Esophagus squamous epithelium (tissue), 5 donors: ENCODE measurements at places on chromosomes 2 and 18.

- H3K4me3 ChIP-seq, result no peak overlapping the region
- H3K27ac ChIP-seq, result no peak overlapping the region
- no peaks in the 10 kb centered on the region for H3K36me3 ChIP-seq
- no peak for DNase-seq
Observed at GRCh38 chr18:3281456-3282400, 19.8 kb downstream of the MYL12B start.

- H3K4me1 ChIP-seq, result peaks cover 38% of the 10 kb centered on the region
- peak overlapping the region; percentile 11 for H3K27ac ChIP-seq
- no peaks in the 10 kb centered on the region for H3K27me3 ChIP-seq
- no peaks in the 10 kb centered on the region for H3K36me3 ChIP-seq
- no peak for DNase-seq
Observed at GRCh38 chr18:61635901-61636528, 256.8 kb downstream of the RNF152 start.

GRCh38 chr2:112879491-112880041, 31.4 kb upstream of the IL37 start:
- H3K27me3 ChIP-seq, result no peaks in the 10 kb centered on the region
- H3K36me3 ChIP-seq, result no peaks in the 10 kb centered on the region

DNA sequence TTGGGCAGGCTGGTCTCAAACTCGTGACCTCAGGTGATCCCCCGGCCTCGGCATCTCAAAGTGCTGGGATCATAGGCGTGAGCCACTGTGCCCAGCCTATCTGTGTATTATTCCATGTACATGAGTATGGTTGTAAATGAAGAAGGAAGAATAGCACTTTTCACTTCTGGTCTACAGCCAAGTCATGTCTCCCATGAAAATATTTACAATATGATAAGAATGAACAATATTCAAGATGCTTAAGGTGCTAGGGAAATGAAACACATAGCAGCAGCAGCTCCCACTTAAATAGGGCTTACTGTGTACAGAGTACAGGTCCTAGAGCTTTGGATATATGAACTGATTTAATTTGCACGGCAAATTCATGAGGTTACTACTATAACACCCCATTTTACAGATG, 70.3 kb upstream of the COL5A2 start:
- no peaks in the 10 kb centered on the region for H3K36me3 ChIP-seq
- DNase-seq, result no peak
- H3K4me1 ChIP-seq, result peaks cover 14% of the 10 kb centered on the region
- no peaks in the 10 kb centered on the region for H3K27me3 ChIP-seq
- no peak overlapping the region for H3K4me3 ChIP-seq
- H3K27ac ChIP-seq, result no peak overlapping the region

DNA sequence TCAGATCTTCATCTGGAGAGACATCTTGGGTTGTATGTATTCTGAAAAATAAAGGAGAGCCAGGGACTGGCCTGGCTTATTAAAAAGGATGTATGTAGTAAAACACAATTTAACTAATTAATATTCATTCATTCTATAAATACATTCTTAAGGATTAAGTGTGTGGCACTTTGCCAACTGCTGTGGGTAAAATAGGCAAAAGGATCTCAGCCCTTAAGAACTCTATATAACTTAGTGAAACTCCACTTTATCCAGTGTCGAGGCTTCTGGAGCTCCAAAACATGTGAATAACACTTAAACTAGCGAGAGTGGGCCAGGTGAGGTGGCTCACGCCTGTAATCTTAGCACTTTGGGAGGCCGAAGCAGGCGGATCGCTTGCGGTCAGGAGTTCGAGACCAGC, 7.7 kb upstream of the STK39 start:
- H3K36me3 ChIP-seq, result no peaks in the 10 kb centered on the region
- no peak for DNase-seq
- H3K4me3 ChIP-seq, result no peak overlapping the region
- no peaks in the 10 kb centered on the region for H3K27me3 ChIP-seq
- no peaks in the 10 kb centered on the region for H3K4me1 ChIP-seq

DNA sequence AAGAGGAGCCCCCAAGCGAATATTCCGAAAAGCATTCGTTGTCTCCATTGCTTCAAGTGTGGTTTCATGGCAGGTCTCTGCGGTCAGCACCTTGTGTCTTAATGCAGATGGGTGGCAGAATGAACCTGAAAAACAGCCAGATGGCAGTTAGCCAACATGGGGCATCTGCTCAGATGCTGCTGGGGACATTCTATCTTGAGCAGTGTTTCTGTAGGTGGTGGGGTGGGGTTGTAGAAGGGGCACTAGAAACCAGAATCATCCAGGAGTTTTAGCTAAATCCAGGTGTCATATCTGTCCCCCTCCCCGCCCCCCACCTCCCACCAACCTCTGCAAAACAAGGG, 42.1 kb downstream of the ST6GAL2 start:
- DNase-seq, result no peak
- no peak overlapping the region for H3K27ac ChIP-seq
- H3K4me3 ChIP-seq, result no peak overlapping the region
- no peaks in the 10 kb centered on the region for H3K27me3 ChIP-seq
- no peaks in the 10 kb centered on the region for H3K36me3 ChIP-seq

GRCh38 chr2:138744713-138745112, 35.5 kb downstream of the NXPH2 start:
- H3K4me1 ChIP-seq, result no peaks in the 10 kb centered on the region
- no peak overlapping the region for H3K4me3 ChIP-seq
- H3K36me3 ChIP-seq, result no peaks in the 10 kb centered on the region
- no peak overlapping the region for H3K27ac ChIP-seq
- H3K27me3 ChIP-seq, result no peaks in the 10 kb centered on the region

GRCh38 chr2:108594132-108594981, 60.1 kb downstream of the LIMS1 start:
- no peaks in the 10 kb centered on the region for H3K36me3 ChIP-seq
- peaks cover 22% of the 10 kb centered on the region for H3K4me1 ChIP-seq
- H3K27ac ChIP-seq, result peak overlapping the region; percentile 66
- DNase-seq, result no peak
- H3K4me3 ChIP-seq, result no peak overlapping the region

GRCh38 chr18:62412231-62412979, 87.3 kb downstream of the TNFRSF11A start:
- H3K36me3 ChIP-seq, result no peaks in the 10 kb centered on the region
- no peak overlapping the region for H3K27ac ChIP-seq
- no peaks in the 10 kb centered on the region for H3K27me3 ChIP-seq
- H3K4me3 ChIP-seq, result no peak overlapping the region
- DNase-seq, result no peak
- no peaks in the 10 kb centered on the region for H3K4me1 ChIP-seq

- no peaks in the 10 kb centered on the region for H3K27me3 ChIP-seq
- H3K27ac ChIP-seq, result peak overlapping the region; percentile 51
- no peak overlapping the region for H3K4me3 ChIP-seq
Observed at GRCh38 chr2:239236808-239237205, 164.0 kb downstream of the HDAC4 start.

- H3K4me1 ChIP-seq, result no peaks in the 10 kb centered on the region
- no peak overlapping the region for H3K4me3 ChIP-seq
- DNase-seq, result no peak
- peaks cover 3% of the 10 kb centered on the region for H3K36me3 ChIP-seq
- no peak overlapping the region for H3K27ac ChIP-seq
Observed at GRCh38 chr2:32192418-32192817, 26.8 kb downstream of the SLC30A6 start.

DNA sequence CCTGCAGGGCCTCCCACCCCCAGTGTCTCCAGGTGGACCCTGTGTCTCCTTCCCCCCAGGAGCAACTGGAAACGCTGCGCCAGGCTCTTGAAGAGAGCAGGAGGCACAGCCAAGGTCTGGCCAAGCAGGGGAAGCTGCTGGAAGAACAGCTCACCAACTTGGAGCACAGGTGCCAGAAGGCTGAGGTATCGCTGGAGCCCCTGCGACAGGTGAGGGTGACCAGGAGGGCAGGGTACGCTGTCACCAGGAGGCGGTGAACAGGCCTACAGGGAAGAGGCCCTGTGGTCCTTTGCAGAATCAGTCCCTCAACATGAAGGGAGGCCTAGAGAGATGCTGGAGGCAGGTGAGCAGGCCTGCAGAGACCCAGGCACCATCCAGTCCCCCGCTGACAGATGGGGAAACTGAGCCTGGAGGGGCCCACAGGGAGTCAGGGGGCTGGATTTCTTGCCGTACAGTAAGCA, 15.6 kb upstream of the SNED1 start:
- H3K27me3 ChIP-seq, result no peaks in the 10 kb centered on the region
- peaks cover 33% of the 10 kb centered on the region for H3K4me1 ChIP-seq
- DNase-seq, result no peak
- H3K4me3 ChIP-seq, result no peak overlapping the region
- H3K36me3 ChIP-seq, result no peaks in the 10 kb centered on the region
- H3K27ac ChIP-seq, result no peak overlapping the region

GRCh38 chr2:237675316-237675715, 47.9 kb downstream of the LRRFIP1 start:
- no peak overlapping the region for H3K4me3 ChIP-seq
- no peak for DNase-seq
- H3K27ac ChIP-seq, result peak overlapping the region; percentile 89
- peaks cover 18% of the 10 kb centered on the region for H3K4me1 ChIP-seq
- H3K27me3 ChIP-seq, result no peaks in the 10 kb centered on the region
- no peaks in the 10 kb centered on the region for H3K36me3 ChIP-seq

DNA sequence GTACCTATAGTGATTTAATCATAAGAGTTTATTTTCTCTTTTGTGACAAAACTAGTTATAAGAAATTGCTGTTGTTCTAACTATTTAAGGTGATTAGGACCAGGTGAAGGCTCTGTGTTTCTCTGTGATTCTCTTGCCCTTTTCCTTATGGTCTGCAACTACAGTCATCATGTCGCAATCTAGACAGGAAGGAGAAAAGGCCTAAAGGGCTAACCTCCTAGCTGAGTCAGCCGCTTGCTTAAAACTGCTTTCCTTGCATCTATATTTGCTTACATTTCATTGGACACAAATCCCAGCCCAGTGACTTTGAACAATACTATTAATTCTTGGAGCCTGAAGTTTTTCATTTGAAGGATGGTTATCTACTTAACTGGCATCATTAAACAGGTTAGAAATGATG, 93.1 kb downstream of the PIK3C3 start:
- no peaks in the 10 kb centered on the region for H3K27me3 ChIP-seq
- no peak for DNase-seq
- no peaks in the 10 kb centered on the region for H3K36me3 ChIP-seq
- H3K4me1 ChIP-seq, result peaks cover 11% of the 10 kb centered on the region
